ENCODE measurements at places on chromosomes 3 and 15. TPM values are rescaled to one million over a fixed set of nuclear protein-coding genes. Genes with fewer than 3 reads are reported as not detected.

Gene GMPPB
- 65.8 TPM for total RNA-seq

Gene AQP9
- total RNA-seq = not detected

Gene SSUH2
- total RNA-seq = not detected

Gene HRH1
- 11.2 TPM for total RNA-seq

Gene SLC15A2
- not detected for total RNA-seq

Gene PLXND1
- total RNA-seq = 285 TPM

Gene ERICH6
- total RNA-seq = not detected

Gene CKMT1B
- not detected for total RNA-seq

Gene STRC
- not detected for total RNA-seq

Gene WNT5A
- 0.93 TPM for total RNA-seq

Gene CLDN1
- 11.3 TPM for total RNA-seq

Gene CIDEC
- not detected for total RNA-seq

Gene CCR1
- not detected for total RNA-seq

Gene GRK7
- not detected for total RNA-seq

Gene HIGD2B
- not detected for total RNA-seq

Gene ANKUB1
- not detected for total RNA-seq

Gene SCAANT1
- total RNA-seq = not detected

Gene PAQR5
- not detected for total RNA-seq

Gene SYNPR
- not detected for total RNA-seq

Gene MTHFS
- 15.7 TPM for total RNA-seq

Gene FANCD2OS
- total RNA-seq = not detected

Gene KIF15
- total RNA-seq = 13.8 TPM

Gene NME9
- total RNA-seq = not detected

Gene LRRIQ4
- not detected for total RNA-seq

Gene MYZAP
- total RNA-seq = 9.4 TPM

Gene CLASP2
- 45.6 TPM for total RNA-seq

Gene FBXO45
- total RNA-seq = 11.1 TPM

Gene ADAMTS9
- 51.8 TPM for total RNA-seq
